ENCODE measurements at places on chromosomes 5 and 9.

DNA sequence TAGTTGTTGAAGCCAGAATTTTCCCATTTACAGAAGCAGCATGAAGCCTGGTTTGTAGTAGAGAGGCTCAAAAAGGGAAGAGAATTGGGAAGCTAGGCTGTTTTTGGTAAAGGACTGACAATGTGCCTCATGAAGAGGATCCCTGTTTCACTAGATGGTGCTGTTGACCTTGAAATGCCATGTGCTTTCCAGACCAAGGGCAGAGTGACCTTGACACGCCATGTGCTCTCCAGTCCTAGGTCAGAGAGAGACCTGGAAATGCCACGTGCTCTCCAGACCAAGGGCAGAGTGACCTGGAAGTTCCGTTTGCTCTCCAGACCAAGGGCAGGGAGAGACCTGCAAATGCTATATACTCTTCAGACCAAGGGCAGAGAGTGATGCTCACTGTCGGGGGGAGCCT lies 32.0 kb downstream of the UNC13B start:
- DNase-seq = no peak

DNA sequence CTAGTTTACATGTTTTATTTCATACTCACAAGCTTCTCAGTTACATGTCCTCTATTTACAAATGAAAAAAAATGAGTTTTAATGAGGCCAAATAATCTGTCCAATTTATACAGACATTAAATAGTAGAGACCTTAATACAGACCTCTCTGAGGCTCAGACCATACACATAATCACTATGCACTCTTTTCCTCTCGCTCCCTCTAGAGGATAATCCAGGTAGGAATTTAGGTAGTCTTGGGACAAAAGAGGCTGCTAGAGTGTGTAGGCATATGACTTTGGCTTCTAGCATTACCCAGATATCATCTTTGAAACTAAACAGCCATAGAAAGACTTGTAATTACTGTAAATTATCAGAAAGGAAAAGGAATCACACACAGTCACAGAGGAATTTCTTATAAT lies 444.7 kb downstream of the HINT1 start:
- DNase-seq = no peak

GRCh38 chr5:166883016-166883415 lies 1408.4 kb upstream of the WWC1 start:
- DNase-seq = no peak

DNA sequence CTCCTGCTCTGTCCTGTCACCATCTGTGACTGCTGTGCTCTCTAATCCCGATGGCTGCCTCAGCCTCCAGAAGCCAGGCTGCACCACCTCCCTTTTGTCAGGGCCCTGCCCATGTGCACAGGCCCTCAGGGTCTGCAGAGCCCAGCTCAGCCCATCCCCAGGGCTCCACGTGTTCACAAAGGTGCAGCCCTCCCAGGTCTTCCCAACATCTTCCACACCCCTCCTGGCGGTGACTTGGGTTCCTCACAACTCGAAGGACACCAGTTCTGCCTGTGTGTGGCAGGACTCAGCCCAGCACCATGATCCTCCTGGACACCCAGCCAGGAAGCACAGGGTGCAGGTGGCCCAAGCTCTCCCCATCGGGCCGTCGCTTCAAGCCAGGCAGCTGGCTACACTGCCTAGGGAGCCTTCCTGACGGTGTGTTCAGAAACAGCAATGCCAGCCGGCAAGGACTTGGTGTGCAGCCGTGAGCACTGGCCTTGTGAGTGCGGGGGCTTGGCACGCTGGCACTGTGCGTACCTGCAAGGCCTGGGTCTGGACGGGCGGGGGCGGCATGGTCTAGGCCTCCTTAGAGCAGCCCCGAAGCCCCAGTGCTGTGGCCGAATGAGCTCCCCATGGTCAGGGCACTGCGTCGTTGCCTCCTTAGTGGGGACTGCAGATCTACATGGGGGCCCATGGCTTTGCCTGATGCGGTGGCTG lies 96.1 kb downstream of the MRPL36 start:
- DNase-seq = no peak

GRCh38 chr5:100709771-100710170 lies 174.6 kb downstream of the FAM174A start:
- no peak for DNase-seq

DNA sequence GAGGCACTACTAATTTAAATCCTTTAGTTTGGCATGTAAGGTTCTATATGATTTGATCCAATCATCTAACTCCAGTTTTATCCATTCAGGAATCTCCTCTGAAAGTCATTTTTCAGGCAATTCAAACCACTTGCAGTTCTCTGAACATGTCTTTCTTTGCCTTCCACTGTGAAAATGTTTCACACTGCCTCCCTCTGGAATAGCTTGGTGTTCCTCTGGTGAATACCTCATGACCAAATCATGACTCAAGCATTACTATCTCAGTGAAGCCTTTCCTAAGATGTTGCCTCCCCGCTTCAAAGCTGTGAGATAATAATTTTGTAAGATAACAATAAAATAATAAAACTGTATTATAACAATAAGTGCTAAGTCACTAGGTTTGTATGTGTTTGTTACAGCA lies 981.1 kb downstream of the DTWD2 start:
- no peak for DNase-seq

GRCh38 chr9:114745879-114746550 lies 59.8 kb downstream of the TNFSF15 start:
- DNase-seq = no peak

DNA sequence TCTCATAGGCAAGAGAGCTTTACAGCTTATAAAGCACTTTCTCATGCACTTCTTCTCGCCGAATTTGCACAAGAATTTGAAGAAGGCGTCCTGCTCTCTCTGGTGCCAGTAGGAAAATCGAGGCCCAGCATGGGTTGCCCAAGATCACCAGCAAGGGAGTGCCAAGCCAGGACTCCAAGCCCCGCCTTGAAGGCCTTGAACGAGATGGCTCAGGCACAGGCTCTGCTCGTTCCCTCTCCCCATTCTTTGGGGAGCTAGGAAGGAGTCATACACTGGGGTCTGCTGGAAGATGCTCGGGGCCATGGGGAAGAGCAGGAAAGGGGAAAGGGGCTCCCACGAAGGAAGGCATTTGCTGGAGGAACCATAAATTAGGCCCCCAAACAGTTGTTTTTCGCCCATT lies 46.7 kb downstream of the PAX5 start:
- DNase-seq = no peak

DNA sequence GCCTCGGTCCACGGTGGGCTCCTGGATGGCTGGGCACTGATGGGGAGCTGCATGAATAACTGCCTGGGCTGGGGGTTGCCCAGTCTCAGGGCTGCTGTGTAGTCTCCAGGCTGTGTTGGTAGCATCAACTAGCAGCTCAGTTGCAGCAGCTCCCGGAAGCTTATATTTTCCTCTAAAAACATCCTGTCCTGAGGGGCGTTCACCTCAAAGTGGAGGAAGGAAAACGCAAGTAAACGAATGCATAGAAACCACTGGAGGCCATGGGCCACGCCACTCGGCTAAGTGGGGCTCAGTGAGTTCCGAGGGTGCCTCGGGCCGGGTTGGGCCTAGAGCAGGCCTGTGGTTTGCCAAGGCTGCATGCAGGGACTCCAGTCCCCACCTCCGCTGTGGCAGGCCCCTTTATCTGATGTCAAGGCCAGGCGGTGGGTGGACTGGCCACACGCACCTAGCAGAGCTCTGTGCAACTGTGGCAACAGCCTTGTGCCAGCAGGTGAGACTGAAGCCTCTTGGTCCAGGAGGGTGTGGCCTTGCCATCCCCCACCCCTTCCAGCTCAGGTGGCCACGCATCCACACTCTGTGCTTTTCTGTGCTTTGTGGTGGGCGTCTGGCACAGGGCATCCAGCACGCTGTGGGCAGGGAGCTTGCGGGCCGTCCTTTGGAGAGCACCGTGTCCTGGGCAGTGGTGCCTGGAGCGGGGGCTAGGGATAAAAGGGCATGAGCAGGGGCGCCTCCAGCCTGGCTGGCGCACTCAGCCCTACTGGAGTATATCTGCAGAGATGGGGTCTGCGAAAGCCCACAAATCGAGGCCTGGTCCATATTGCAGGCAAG lies 15.1 kb downstream of the TCF7 start:
- DNase-seq = no peak

DNA sequence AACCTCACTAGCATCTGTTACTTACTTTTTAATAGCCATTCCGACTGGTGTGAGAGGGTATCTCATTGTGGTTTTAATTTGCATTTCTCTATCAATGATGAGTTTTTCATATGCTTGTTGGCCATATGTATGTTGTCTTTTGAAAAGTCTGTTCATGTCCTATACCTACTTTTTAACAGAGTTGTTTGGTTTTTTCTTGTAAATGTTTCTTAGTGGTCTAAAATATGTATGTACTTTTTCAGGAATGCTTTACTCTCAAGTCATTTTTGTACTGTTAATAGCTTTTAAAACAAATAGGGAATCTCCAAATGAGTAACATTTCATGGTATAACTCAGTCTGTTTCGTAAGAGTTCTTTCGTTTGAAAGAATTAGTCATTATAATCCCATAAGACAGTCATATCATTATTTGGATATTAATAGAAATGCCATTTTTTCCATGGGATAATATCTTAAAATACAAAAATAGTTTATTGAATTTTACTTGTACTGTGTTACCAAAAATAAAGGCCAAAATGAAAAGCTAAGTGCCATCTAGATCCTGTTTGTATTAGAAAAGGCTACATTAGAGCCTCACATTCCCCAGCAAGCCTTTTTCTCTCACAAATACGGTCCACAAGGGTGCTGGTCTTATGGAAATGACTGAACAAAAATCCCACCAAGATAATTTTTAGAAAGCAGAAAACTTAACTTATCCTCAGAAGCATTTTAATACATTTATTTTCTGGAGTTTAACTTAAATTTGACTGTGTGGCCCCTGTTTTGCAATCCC lies 247.7 kb downstream of the PJA2 start:
- no peak for DNase-seq

GRCh38 chr9:21153336-21154017 lies 11.8 kb upstream of the IFNW1 start:
- DNase-seq = no peak

DNA sequence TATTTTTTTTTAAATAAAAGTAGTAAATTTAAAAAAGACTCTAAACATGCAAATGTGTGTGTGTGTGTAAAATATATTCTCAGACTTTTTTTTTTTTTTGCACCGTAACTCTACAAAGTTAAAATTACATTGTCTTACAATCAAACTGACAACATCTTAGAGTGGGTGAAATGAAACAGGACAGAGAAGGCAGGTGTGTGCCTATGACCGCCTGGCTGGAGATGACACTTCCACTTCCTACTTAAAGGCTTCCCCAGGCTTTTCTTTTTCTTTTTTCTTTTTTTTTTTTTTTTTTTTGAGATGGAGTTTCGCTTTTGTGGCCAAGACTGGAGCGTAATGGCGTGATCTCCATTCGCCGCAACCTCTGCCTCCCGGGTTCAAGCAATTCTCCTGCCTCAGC lies 2.7 kb upstream of the AK1 start:
- DNase-seq = no peak

Data from activated CD4-positive, alpha-beta T cell treated with anti-CD3 and anti-CD28 coated beads for 4 hours (primary cell).